Stimulated activated CD8-positive, alpha-beta memory T cell treated with anti-CD3 and anti-CD28 coated beads, Interleukin-4, amount 100 ng/mL, for 24 hours (primary cell): ENCODE measurements at places on chromosomes 16 and 17.

DNA sequence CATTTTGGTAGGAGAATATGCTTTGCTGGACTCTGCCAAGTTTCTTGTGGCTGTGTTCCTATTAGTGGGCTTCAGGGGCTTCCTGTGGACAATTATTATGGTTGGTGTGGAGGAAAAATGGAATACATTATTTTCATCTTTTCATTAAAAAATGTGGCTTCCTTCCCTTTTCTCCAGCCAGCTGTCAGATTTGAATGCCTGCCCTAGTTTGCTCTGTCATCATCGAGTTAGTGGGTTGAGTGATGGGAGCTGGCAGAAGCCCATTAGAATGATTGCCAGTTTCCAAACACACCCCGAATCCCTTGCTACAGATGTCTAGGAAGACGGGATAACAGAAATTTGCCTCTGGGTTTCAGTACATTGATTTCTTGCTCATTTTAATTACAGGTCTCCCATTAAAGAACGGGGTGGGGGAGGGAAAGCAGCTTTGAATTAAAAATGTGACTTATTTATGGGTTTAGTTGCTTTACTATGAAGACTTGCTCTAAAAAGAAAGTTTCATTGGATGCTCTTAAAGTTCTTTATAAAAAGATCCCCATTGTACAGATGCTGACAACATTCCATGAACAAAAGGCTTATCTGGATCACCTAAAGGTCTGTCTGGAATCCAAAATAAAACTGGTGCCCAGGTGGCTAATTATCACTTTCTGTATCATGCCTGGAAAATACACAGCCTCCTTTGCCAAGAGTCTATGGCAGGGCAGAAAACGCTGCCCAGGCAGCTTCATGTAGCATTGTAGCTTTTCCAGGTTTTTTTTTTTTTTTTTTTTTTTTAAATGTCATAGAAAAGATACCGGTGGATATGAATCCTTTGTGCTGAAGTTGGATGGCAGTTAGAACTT, 103.6 kb downstream of the PRKCA start:
- DNase-seq = no peak

DNA sequence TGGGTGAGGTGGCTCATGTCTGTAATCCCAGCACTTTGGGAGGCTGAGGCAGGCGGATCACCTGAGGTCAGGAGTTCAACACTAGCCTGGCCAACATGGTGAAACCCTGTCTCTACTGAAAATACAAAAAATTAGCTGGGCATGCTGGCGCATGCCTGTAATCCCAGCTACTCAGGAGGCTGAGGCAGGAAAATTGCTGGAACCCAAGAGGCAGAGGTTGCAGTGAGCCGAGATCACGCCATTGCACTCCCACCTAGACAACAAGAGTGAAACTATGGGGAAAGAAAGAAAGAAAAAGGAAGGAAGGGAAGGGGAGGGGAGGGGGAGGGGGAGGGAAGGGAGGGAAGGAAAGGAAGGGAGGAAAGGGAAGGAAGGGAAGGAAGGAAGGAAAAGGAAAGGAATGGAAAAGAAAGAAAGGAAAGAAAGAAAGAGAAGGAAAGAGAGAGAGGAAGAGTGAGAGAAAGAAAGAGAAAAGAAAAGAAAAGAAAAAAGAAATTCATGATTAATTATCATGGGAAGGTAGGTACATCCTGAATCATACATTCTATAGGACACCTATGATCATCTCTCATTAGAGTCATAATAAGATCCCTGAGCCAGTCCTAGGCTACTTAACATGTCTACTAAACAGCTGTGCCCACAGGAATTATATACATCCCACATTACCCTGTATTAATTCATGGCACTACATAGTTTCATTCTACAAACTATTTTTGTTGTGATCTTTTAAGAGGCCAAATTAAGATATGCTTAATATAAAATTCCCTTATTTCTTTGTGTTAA, 40.9 kb downstream of the CREBBP start:
- DNase-seq = no peak

DNA sequence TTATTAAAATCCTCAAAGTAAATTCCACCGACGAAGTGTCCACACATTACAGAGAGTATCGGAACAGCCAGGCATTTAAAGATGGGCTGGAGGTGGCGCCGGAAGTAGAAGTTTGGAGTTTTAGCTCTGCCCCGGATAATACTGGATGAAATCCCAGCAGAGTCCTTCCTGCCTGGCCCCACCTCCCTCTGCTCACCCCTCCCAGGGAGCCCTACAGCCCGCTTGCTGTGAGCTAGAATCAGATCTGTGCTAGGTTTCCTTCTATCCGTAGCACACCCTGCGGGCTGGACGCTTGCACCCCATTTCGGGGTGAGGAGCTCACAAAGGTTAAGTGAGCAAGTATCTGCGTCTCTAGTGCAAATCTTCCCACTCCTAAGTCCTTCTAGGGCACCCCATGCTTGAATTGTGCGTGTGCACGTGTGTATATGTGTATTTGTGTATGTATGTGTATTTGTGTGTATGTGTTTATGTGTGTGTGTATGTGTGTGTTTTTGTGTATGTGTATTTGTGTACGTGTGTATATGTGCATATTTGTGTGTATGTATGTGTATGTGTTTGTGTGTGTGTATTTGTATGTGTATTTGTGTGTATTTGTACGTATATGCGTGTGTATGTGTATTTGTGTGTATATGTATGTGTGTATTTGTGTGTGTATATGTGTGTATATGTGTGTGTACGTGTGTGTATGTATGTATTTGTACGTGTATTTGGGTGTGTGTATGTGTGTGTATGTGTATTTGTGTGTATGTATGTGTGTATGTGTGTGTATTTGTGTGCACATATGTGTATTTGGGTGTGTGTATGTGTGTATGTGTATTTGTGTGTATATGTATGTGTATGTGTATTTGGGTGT, 61.4 kb downstream of the HAPSTR1 start:
- no peak for DNase-seq

DNA sequence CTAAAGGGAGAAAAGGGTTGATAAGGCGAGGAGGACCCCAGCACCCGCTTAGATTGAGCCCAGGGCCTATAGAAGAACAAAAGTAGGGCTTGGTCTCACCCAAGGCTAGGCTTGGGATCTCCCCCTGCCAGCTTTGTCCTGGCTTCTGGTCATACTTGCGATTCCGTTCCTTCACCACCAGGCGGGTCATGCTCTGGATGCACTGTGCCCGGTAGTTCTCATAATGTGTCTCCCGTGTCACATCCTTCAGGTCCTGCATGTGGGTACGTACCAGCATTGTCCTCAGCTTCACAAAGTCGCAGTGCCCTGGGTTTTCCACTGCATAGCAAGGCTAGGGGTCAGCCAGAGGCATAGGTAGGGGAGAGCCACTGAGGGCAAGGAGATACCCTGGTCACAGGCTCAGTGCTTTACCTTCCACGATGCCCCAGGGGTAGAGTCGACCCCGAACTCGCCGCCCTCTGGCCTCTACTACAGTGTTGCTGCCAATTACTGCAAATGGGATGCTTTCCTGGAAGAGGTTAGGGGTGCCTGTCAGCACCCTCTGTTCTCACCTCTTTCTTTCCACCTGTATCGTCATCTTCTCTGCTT, 6.5 kb upstream of the MTMR4 start:
- no peak for DNase-seq

- DNase-seq = no peak
These were observed 5.4 kb upstream of the MMD start for GRCh38 chr17:55426851-55427586.

DNA sequence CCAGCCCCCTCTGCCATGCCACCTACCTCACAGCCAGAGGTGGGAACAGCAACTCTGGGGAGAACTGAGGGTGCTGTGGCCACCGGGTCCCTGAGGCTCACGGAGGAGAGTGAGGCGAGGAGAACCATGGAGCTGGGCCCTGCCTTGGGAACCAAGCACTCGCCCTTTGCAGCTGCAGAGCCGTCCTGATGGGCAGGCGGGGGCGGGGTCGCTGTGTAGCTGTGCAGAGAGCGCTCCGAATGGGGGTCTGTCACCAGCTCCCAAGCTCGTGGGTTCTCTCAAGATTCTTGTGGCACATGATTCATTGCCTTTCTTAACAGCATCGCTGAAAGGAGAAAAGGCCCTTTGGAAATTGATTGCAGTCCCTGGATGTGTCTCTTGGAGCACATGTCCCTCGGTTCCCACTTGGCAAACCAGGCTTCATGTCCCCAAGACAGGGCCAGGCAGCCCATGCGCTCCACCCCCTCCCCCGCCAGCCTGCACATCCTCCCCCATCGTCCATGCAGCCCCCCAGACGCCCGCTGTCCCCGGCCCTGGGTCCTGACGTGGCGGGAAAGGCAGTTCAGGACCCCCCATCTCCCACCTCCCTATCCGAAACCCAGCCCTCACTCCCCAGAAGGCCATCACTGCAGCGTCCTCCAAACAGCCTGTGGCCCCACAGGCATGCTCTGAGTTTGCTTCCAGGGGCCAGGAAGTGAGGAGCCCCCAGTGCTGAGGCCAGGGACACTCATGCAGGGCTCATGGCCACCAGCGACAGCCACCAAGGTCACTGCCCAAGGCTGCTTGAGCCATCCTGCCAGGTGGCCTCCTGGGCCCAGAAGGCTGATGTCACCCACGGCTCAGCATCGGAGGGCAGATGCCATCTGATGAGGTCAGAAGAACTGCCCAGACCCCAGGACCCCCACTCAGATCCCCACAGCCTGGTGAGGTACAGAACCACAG, 20.6 kb upstream of the CHMP6 start:
- no peak for DNase-seq

DNA sequence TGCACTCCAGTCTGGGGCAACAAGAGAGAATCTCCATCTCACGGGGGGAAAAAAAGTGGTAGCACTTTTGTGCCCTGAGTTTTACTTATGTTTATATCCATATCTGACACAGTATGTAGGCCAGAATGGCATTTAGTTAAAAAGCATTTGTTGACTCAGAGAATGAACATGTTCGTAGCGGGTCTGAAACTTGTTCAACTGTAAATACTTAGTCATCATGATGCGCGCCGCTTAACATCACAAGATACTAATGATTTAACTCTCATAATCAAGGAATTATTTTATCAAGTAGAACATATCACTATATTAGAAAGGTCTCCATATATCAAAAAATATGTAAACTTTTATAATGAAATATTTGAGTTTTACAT, 55.3 kb upstream of the ITGA2B start:
- no peak for DNase-seq

GRCh38 chr16:23663918-23664317, 14.8 kb upstream of the PLK1 start:
- no peak for DNase-seq

- no peak for DNase-seq
These were observed 186.2 kb downstream of the IRF8 start for GRCh38 chr16:86085161-86085611.

DNA sequence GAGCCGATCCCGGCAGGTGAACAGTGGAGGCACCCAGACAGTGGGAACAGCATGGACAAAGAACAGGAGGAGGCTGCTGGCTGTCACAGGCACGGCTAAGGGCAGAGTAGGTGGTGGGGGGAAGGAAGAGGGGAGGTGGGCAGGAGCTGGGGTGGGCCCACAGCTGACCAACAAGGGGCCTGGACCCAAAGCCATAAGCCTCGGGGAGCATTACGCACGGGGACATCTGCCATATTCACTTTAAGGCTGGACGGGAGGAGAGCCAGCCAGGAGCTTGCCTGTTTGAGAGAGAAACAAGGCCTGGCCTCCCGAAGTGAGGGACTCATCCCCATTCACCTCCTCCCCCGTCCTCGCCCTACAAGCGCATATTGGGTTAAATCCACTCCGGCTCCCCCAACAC, 19.6 kb upstream of the HAP1 start:
- no peak for DNase-seq

GRCh38 chr17:19337712-19338023, 24.9 kb downstream of the B9D1 start:
- no peak for DNase-seq

DNA sequence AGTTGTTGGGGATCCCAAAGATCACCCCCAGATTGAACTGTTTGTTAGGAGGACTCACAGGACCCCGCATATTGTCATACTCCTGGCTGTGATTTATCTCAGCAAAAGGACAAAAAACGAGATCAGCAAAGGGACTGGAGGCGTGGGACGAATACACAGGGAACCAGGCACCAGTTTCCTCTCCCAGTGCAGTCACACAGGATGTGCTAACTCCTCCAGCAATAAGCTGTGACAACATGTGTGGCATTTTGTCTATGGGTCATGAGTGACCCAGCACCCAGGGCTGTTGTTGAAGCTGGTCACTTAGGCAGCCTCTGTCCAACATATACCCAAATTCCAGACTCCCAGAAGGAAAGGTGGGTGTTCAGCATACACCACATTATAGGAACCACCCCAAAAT, 60.9 kb downstream of the CPPED1 start:
- DNase-seq = no peak

GRCh38 chr16:60285794-60286193, 1551.7 kb upstream of the GOT2 start:
- no peak for DNase-seq

DNA sequence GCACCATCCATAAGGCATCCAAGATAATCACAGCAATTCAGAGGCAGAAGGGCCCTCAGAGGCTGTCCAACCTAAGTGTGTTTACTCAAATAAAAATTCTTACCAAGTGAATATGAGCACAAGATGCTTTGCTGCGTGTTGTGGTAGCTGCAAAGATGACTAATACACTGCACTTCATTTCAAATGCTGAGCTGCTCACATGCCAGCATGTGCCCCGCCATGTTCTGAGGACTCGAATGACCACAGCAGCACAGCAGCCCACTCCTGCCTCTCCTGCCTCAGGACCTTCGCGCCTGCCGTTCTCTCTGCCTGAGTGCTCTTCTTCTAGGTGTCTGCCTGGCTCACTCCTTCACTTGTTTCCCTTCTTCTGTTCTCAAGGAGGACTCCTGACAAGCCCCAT, 19.0 kb downstream of the PIK3R5 start:
- no peak for DNase-seq

GRCh38 chr16:1171001-1171400, 18.1 kb downstream of the CACNA1H start:
- no peak for DNase-seq

DNA sequence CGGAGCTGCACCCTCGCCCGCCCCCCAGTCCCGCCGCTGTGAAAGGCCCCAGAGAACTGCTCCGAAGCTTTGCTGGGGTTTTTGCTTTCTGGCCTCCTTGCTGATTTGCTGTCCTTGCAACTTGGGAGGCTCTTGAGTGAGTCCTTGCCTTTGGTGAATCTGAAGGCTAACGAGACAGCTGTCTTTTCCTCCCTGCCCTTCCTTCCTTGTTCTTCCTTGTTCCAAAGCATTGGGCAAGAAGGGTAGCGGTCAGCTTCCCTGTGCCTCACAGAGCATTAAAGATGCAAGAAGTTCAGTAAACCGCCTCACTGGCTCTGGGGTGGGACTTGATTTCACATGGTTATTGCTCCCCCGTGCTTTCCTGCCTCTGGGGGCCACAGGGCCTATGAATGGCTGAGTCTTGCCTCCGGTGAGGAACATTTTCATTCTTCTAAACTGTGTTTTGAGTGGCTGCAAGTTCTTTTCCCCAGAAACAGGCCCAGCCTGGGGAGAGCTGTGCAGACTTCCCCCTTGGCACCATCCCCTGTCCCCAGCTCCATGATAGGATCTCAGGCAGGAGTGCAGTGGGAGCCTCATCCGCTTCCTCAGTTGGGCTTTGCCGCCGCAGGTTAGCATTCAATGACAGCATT, 1.4 kb downstream of the YPEL2 start:
- DNase-seq = no peak

- no peak for DNase-seq
These were observed 409.6 kb downstream of the GRIN2A start for GRCh38 chr16:9772526-9773225.
